Smooth muscle cell of the pulmonary artery (primary cell): ENCODE measurements at places on chromosomes 4 and X. TPM values are rescaled to one million over a fixed set of nuclear protein-coding genes. Genes with fewer than 3 reads are reported as not detected.

The RTL9 gene
- total RNA-seq, result 0.13 and 0.30 TPM in 2 replicates

The TEX13B gene
- total RNA-seq, result not detected in 2 replicates

The SHOX gene
- total RNA-seq, result not detected in 2 replicates

The PAGE5 gene
- not detected in 2 replicates for total RNA-seq

The DCLK2 gene
- total RNA-seq, result 6.9 and 14.2 TPM in 2 replicates

The DUX4 gene
- not detected in 2 replicates for total RNA-seq

The PNCK gene
- total RNA-seq, result 0.72 and 3.1 TPM in 2 replicates

The CWH43 gene
- not detected in 2 replicates for total RNA-seq

The SPATA18 gene
- total RNA-seq, result 15.6 and 32.6 TPM in 2 replicates

The FAM9B gene
- total RNA-seq, result not detected in 2 replicates

The SH3TC1 gene
- 5.4 and 24.9 TPM in 2 replicates for total RNA-seq

The NUDT11 gene
- 8.1 and 10.2 TPM in 2 replicates for total RNA-seq

The ETDB gene
- total RNA-seq, result not detected in 2 replicates

The GPR82 gene
- total RNA-seq, result not detected in 2 replicates

The NPY1R gene
- total RNA-seq, result 5.5 and 33.2 TPM in 2 replicates

The DCAF8L2 gene
- total RNA-seq, result 0.20 TPM in 1 of 2 replicates, not detected in the other

The BEX1 gene
- 8.7 and 12.6 TPM in 2 replicates for total RNA-seq

The C4orf51 gene
- not detected in 2 replicates for total RNA-seq

The MAP9 gene
- total RNA-seq, result 17.1 and 20.3 TPM in 2 replicates

The SLC26A1 gene
- 0.13 and 0.30 TPM in 2 replicates for total RNA-seq

The TLR2 gene
- total RNA-seq, result 0.07 and 0.66 TPM in 2 replicates

The FTSJ1 gene
- 50.7 and 50.8 TPM in 2 replicates for total RNA-seq

The CD38 gene
- 0.07 TPM in 1 of 2 replicates, not detected in the other for total RNA-seq

The FAM236A gene
- total RNA-seq, result not detected in 2 replicates

The AFM gene
- not detected in 2 replicates for total RNA-seq

The METTL14 gene
- total RNA-seq, result 18.2 and 23.1 TPM in 2 replicates

The GSX2 gene
- total RNA-seq, result not detected in 2 replicates

The CFAP47 gene
- not detected in 2 replicates for total RNA-seq
